Spleen (tissue), 13 donors: ENCODE measurements at places on chromosomes 2 and 18. TPM values are rescaled to one million over a fixed set of nuclear protein-coding genes. Genes with fewer than 3 reads are reported as not detected.

DNA sequence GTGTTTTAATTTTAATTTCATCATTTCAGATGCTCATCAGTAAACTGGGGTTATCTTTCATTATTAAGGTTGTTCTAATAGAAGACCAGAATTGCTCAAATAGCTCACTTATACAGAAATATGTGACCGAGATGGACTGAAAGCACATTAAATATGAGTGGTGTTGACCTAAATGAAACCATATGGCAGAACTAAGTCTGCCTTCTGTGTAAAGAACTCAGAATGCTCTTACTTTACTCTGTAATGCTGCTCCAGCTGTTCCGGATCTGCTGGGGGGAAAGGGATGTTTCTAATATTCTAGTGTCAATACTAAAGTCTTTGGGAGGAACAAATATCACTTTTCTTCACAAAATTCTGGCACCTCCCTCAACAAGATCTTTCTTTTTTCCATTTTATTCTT is 131.0 kb downstream of the DPP4 start:
- DNase-seq: no peak

DNA sequence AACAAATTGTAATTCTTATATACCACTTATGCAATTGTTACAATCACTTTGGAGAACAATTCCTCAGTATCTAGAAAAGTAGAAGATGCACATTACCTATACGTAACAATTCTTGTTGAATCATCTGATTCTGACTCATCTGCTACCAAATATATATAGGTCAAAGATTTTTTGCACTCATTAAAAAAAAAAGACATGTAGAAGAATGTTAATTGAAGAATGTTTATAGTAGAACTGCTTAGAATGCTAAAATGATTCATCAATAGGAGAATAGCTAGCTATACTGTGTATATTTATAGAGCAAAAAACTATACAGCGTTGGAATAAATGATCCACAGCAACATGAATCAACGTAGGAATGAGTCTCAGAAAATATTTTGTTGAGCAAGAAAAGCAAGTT is 29.5 kb upstream of the STAT1 start:
- DNase-seq: no peak

GRCh38 chr2:227411990-227412350 is 24.2 kb upstream of the SCYGR1 start:
- no peak for DNase-seq

- no peak for DNase-seq
Measured at GRCh38 chr2:218329027-218329825, 27.4 kb upstream of the CATIP start.

- DNase-seq: no peak
Measured at GRCh38 chr2:176554101-176555048, 285.1 kb downstream of the MTX2 start.

GRCh38 chr2:127771756-127772155 is 39.2 kb downstream of the WDR33 start:
- no peak for DNase-seq

GRCh38 chr2:209340522-209340921 is 83.3 kb upstream of the MAP2 start:
- no peak for DNase-seq

GRCh38 chr2:120735746-120736170 is at the start of gene GLI2:
Gene GLI2, plus strand, starts transcription at chr2:120735868. Its CDS starts 61,453 bp downstream, at chr2:120797321.
- DNase-seq: peak; percentile 81

DNA sequence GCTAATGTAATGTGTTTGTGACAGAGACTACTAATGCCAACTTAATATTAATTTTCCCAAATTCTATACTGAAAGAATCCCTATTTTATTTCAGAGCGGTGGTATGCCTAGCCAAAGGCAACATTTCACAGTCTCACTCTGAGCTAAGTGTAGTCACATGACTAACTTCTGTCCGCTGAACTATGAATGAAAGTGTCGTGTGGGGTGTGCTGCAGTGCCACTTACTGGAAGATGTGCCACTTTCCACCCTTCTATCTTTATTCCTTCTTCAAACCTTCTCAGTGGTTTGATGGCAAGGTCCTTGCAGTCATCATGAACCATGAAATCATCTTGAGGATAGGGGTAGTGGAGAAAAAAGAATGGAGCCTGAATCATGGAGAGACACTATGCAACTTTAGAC is 47.3 kb upstream of the C1D start:
- DNase-seq: no peak

- DNase-seq: no peak
Measured at GRCh38 chr18:7572822-7573221, 5.7 kb downstream of the PTPRM start.

DNA sequence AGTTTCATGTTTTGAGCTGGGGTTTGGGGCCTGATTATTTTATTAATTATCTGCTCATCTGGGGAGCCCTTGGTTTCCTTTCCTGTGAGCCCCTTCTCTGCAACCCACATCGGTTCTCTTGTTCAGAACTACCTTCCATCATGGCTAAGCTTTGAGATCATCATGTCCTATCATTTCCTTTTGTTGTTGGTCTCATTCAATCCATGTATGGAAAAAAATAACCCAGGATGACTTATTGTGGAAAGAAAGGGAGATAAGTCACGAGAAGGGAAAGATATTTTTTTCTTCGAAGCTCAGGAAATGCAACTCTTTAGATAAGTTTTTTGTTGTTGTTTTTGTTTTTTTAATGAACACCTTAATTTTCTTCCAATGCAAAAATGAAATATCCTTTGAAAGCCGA is 43.7 kb downstream of the EHD3 start:
- no peak for DNase-seq

DNA sequence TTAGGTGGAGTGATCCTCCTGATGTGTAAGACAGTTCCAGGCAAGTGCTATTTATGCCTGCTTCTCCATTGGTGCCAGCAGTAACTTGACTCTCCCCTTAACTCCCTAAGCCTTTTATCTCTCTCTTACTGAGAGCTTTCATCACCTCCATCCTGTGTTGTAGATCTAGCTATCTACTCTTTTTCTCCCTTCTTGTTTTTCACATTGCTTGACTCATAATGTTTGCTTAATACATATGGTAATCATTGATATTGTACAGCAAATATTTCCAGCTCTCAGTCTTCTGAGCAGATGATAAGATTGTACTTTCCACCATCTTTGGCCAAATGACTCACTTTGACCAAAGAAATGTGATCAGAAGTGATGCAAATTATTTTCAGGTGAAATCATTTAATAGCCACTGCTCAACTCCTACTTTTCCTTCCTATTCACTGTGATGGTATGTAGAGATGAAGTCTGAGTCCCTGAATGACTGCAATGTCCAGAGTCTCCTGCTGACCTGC is 165.0 kb downstream of the PLCL1 start:
- no peak for DNase-seq

DNA sequence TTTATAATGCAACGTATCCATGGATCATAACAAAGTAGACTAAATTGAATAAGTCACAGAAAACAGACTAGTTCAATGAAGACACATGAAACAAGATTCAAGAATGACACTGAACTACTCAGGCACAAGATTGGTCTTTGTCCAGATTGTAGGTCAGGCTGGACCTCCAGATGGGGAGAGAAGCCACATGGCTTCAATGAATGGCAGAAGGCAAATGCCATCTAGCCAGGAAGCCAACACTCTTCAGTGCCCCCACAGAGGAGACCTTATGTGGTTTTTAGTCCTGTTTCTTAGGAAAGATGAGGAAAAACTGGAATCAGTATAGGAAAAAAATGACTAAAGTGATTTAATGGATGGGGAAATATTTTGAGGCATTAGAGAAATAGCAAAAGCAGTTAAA is 43.1 kb downstream of the BOD1L2 start:
- no peak for DNase-seq

- DNase-seq: peak; percentile 13
Measured at GRCh38 chr2:10124538-10125045, 2.1 kb downstream of the RRM2 start.

- no peak for DNase-seq
Measured at GRCh38 chr2:225282858-225283710, 116.4 kb upstream of the NYAP2 start.

- DNase-seq: peak; percentile 69
Measured at GRCh38 chr2:233031556-233032500, 644 bp upstream of the NEU2 start.

DNA sequence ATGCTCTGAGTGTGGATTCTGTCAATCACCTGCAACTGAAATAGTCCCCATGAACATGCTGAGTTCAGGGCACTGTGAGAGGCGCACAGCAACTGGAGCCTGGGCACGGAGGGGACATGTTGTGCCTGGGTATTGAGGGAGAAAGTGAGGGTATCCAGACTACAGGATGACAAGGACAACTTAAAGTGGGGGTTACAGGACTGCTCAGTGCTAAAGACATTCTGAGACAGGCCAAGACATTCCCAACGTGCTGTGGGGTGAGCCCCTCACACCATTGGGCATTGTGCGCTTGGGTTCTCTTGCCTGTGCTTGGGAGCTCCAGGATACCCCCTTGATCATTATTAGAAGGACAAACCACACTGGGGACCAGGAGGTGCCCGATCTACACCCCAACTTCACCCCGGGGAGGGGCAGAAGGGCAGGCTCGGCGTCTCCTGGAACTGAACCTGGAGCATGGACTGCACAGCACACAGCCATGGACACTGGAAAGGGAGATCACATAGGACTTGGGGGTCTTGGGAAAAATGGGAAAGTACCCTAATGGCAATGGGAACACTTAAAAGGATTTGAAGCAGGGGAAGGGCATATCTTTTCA is 72.5 kb upstream of the HDAC4 start:
- DNase-seq: no peak

- no peak for DNase-seq
Measured at GRCh38 chr18:51149670-51150069, 47.8 kb downstream of the MEX3C start.

DNA sequence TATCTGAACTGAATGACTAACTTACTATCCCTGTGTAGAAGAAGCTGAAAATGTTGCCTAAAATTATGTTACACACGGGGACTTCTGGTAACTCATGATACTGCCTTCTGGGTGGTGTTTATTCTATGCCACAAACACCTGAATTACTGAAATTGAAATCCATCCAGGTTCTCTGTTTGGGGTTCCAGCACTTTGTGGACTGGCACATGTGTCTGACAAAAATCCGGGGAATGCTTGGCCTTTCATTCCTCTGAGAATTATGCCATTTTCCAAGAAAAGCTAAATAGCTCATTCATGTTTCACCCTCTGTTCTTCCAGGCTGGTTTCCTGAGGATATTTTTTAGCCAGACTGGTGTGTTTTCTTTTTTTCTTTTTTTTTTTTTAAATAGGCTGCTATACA is 59.5 kb upstream of the POU3F3 start:
- no peak for DNase-seq

Gene PDCD1
- polyA plus RNA-seq: 7.3 TPM

Gene UGT1A5
- polyA plus RNA-seq: not detected

Gene OR6B2
- polyA plus RNA-seq: not detected

Gene APCDD1
- polyA plus RNA-seq: 0.93 TPM

Gene ABCG8
- 0.02 TPM for polyA plus RNA-seq

Gene ADRA2B
- 1.8 TPM for polyA plus RNA-seq

Gene LYPD1
- polyA plus RNA-seq: 0.10 TPM

Gene NEURL3
- 0.35 TPM for polyA plus RNA-seq

Gene CRYBA2
- not detected for polyA plus RNA-seq

Gene DCDC2C
- polyA plus RNA-seq: 0.22 TPM

Gene C18orf54
- 0.97 TPM for polyA plus RNA-seq

Gene RAX
- polyA plus RNA-seq: 0.03 TPM

Gene PROKR1
- 0.03 TPM for polyA plus RNA-seq

Gene CPO
- polyA plus RNA-seq: 0.15 TPM

Gene RGPD4
- not detected for polyA plus RNA-seq

Gene UGT1A8
- not detected for polyA plus RNA-seq

Gene MERTK
- 6.9 TPM for polyA plus RNA-seq
